ENCODE measurements at places on chromosomes 3 and 15.

DNA sequence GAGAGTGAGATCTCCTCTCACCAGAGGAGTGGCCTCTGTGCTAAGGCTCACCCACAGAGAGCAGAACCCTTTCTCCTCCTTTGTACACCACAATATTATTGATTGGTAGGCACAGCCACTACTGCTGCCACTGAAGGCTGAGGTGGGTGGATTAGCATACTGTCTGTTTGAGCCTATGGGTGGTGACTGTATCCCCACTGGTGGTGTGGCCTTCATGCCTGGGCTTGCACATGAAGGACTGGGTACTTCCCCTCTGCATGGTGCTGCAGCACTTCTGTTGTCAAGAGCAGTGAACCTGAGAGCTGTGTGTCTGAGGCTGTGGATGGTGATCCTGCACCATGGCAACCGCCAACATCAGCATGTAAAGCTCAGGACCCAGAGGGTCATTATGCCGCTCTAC lies 35.7 kb upstream of the NECTIN3 start:
- no peak for DNase-seq

DNA sequence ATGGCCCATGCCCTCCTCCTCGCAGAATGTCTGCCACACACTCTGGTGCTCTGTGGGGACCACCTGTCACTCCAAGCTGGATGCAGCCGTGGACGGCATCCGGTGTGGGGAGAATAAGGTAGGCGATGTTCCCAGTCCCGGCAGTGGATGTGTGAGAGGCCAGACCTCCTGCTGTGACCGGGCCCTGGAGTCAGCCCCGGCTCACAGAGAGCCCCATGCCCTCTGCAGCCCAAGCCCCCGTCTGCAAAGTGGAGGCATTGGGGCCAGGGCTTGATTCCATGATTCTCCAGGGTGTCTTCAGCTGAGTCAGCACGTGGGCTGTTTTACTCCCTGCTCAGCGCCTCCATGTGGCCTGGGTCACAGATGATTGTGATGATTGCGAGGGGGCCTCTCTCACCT lies 32.2 kb downstream of the GOLGA6L10 start:
- DNase-seq: no peak

GRCh38 chr15:44729408-44730127 lies 6.8 kb upstream of the TRIM69 start:
- no peak for DNase-seq

GRCh38 chr15:92541291-92542200 lies 114.0 kb downstream of the FAM174B start:
- no peak for DNase-seq

DNA sequence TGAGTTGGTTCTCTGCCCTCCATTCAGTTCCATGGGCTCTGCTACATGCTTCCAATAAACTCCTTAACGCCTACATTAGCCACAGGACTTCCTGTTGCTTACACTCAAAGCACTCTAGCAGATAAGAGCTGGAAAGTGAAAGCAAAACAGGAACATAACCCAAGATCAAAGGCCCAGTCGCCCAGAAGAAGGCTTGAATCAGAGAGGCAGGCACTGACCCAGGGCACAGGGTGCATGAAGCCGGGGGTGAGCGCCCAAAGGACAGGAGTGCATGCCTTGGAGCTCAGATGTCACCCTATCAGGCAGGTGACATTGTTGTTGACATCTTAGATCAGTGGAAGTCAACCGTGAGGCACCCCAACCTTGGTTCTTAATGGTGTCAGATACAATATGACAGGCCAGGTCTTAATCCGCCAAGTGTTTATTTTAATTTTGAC lies 235.1 kb downstream of the UACA start:
- DNase-seq: no peak

GRCh38 chr3:166362698-166363097 lies 525.5 kb upstream of the BCHE start:
- no peak for DNase-seq

GRCh38 chr15:71485094-71485693 lies 325.2 kb upstream of the NR2E3 start:
- DNase-seq: no peak

- no peak for DNase-seq
Observed at GRCh38 chr3:161148832-161149475, 43.8 kb upstream of the B3GALNT1 start.
